Left hindlimb (tissue), 1 donor: ENCODE measurements at places on chromosomes 11 and 22.

GRCh38 chr11:102110761-102111010 is 439 bp downstream of the YAP1 start:
- no peak for DNase-seq

DNA sequence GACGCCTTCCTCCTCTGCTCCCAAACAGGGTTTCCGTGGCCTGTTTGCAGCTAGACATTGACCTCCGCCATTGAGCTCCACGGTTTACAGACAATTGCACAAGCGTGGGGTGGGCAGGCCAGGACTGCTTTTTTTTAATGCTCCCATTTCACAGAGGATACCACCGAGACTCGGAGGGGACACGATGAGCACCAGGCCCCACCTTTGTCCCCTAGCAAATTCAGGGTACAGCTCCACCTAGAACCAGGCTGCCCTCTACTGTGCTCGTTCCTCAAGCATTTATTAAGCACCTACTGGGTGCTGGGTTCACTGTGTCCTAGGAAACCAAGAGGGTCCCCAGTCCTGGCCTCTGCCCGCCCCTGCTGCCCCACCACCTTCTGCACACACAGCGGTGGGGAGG is 12.2 kb downstream of the RASD2 start:
- DNase-seq = no peak

DNA sequence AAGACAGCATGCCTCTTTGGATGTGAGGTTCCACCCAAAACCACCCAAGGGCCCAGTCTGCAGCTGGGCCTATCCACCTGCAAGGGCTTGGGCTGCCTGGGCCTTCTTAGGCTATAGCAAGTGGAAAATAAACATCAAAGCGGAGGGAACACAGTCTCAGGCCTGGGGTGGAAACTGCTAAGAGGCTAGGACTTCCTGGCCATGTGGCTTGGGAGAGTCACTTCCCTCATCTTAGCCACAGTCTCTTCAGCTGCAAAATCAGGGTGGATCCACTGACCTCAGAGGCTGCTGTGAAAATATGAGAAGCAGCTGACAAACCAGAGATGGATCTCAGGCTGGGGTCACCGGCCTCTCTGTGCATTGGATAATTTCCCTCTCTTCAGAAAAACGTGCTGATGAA is 30.6 kb upstream of the TFIP11 start:
- no peak for DNase-seq

DNA sequence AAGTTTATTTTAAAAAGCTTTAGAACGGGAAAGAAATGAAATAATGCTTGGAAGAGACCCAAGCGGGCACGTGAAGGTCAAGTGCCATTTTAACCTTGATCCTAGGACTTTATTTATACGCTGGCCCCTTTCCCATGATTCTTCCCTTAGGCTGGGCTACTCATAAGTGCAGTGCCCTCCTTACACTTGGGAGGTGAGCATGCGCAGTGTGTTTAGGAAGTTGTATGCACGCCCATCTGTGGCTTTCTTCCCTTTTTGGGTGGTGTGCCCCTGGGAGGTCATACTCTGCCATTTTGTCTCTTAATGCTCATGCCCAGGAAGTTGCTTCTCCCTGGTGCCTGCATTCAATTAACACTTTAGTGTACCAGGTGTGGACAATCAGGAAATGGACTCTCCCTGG is 239.7 kb downstream of the SWAP70 start:
- no peak for DNase-seq

GRCh38 chr11:33634291-33634834 is 66.3 kb downstream of the C11orf91 start:
- no peak for DNase-seq

DNA sequence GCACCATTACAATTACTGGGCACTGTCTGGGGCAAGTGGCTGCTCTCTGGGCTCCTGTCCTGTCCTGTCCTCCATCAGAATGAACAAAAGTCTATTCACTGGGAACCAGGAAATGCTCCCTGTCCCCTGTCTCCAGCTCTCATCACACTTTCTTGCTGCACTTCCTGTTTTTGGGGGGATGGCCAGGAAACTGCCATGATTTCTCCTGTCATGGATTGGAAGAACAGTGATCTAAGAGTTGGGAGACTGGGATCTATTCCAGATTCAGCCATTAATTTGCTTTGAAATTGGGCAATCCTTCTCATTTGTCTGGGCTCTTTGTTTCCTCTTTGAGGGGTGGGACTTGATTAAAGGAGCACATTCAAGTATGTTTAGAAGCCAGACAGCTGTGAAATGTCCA is 61.4 kb upstream of the KIRREL3 start:
- DNase-seq = no peak

GRCh38 chr11:123437236-123437979 is 7.3 kb downstream of the GRAMD1B start:
- no peak for DNase-seq

GRCh38 chr22:45932071-45932470 is 44.9 kb downstream of the WNT7B start:
- DNase-seq = no peak

- DNase-seq = no peak
Measured at GRCh38 chr22:43723816-43724215, 88.3 kb downstream of the EFCAB6 start.

DNA sequence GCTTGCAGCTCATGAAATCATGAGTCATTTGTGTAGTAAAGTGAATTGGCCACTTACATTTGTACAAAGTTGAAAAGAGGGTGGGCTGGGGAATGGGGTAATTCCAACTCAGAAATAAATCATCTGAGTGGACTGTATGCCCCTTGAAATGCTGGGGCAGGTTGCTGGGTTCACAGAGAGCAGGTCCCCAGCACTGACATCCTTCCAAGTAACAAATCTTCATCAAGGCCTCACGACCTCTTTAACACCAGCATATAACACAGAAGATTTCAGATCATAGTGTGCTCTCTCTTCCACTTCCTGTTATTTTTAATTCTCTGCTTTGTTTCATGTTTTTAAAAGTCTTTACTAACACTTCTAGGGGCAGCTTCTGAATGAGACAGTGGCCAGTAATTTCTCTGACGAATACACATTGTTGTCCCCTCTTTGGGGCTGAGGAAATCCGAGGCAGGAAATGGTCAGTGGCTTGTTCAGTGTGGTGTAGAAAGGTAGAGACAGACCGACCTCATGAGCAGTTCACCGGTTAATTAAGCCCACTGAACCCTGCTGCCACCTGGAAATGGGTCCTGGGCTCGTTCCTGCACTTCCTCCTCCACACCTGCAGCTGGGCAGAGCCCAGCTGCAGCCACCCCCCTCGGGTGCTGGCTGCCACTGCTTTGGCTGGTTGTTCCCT is 127.7 kb downstream of the MAML2 start:
- no peak for DNase-seq

DNA sequence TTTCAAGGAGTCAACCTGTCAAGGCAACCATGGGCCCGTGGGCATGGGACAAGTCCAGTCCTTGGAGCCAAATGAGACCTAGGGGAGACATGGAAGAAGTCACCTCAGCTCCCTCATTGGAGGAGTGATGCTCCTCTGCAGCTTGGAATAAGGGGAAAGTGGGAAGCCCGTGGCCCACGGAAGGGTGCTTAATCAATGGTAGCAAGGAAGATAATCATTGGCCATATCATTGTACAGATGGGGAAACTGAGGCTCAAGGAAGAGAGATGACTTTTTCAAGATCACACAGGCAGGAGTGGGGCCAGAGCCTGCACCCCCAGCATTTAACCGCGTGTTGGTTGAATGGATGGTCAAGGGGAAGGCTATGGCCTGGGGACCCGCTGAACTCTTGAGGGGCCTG is 133.0 kb downstream of the OSBP2 start:
- no peak for DNase-seq

DNA sequence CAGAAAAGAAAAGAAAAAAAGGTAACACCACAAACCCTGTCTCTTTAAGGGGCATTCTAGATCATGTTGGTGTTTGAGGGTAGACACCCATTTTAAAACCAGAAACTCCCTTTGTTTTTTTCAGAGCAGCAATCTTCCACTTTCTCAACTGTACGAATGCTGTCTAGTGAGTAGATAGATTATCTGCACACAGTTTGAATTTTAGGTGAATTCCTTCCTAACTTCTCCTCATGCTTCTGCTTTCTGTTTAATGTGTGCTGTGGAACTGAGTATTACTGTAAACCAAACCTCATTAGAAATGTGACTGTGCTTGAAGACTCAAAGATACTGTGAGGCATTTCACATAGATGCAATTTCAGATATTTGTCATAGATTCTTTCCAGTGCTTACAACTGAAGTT is 102.4 kb downstream of the PRMT3 start:
- DNase-seq = no peak

GRCh38 chr11:70517988-70518907 is 119.9 kb downstream of the CTTN start:
- DNase-seq = peak; percentile 4

GRCh38 chr11:5663511-5663910 is 21.4 kb downstream of the TRIM5 start:
- no peak for DNase-seq

DNA sequence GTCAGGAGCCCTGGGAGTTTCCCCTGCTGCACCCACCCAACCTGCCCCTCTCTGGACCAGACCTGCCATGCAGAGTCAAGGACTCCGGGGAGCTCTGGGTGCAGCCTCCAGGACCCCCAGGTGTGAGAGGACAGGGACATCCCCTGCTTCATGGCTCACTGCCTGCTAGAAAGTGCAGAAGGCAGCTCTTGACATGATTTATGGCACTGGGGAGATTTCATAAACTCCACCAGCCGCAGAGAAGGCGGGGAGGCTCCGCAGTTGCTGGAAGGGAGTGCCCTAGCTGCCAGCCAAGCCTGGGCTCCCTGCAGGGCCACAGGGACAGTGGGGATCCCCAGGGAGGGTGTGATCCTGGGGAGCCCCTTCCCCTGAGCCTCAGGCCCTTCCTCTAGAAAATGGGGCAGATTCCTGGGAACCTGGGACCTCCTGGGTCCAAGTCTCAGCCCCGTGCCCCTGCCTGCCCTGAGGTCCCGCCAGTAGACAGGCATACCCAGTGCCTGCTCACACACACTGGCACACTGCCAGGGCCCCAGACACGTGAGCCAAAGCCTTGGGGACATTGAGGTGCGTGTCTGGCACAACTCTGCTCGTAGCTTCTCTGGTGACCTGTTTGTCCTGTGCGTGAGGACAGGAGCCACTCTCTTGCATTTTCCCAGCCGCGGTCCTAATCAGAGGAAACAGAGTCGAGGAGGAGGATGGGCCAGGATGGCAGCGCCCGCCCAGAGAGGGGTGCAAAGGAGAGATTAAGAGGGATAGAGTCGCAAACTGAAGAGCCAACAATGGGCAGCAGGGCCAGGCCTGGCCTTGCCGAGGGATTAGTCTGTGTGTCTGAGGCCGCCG is 13.8 kb downstream of the CABP7 start:
- DNase-seq = no peak

- DNase-seq = no peak
Measured at GRCh38 chr11:74822170-74822569, 73.5 kb downstream of the RNF169 start.
